ENCODE measurements at places on chromosomes 6 and 20. TPM values are rescaled to one million over a fixed set of nuclear protein-coding genes. Genes with fewer than 3 reads are reported as not detected.

Gene TFAP2A
- total RNA-seq, result 9.6 TPM

Gene HDGFL1
- total RNA-seq, result not detected

Gene CST2
- not detected for total RNA-seq

Gene TRIM31
- not detected for total RNA-seq

Gene SCRT2
- 4.1 TPM for total RNA-seq

Gene MEI4
- total RNA-seq, result 0.44 TPM

Gene VWA7
- total RNA-seq, result 2.7 TPM

Gene HLA-DRB1
- 0.84 TPM for total RNA-seq

Gene SLC16A10
- total RNA-seq, result 6.2 TPM

Gene PRDM13
- total RNA-seq, result 0.14 TPM

GRCh38 chr6:113842165-113842564, 15.0 kb upstream of the MARCKS start:
- DNase-seq, result no peak

DNA sequence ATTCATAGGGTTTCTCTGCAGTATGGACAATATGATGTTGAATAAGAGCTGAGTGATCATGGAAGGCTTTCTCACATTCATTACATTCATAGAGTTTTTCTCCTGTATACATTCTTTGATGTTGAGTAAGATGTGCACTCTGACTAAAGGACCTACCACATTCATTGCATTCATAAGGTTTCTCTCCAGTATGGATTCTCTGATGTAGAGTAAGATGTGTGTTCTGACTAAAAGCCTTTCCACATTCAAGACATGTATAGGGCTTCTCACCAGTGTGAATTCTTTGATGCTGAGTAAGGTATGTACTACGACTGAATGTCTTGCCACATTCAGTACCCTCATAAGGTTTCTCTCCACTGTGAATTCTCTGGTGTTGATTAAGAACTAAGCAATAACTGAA, 29.3 kb upstream of the ZNF391 start:
- no peak for DNase-seq

DNA sequence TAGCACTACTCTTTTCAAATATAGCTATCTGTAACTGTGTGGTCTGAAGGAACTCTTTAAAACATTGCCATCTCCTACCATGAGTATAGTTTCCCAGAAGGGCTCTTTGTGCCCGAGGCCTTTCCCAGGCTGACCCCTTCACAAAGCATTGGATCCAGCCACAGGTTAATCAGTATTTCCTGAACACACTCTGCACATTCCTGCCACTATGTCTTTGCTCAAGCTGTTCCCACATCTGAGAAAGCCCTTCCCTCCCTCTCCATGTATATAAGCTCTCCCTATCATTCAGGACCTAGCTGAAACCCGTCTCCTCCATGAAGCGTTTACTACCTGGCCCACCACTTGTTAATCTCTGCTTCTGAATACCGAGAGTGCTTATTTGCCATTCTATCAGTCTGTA, 47.8 kb upstream of the PKHD1 start:
- DNase-seq, result no peak

DNA sequence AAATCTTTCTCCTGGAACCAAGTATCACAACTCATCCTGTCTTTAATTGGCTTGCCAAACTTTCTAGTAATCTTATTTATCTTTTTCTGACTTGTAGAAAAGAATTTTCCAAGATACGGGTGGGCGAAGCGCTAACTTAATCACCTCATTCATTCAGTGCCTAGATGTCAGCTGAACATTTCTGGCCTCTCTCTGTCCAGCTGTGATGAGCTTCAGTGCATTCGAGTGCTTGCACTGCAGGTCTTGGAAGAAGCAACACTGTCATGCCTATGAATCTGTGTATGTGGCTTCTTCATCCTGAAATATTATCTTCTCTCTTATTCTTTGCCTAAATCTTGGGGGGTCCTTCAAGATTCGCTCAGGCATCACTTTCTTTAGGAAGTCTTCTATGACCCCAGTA, 16.3 kb upstream of the ENPP1 start:
- DNase-seq, result no peak

GRCh38 chr6:152353440-152353839, 283.7 kb downstream of the SYNE1 start:
- DNase-seq, result no peak

DNA sequence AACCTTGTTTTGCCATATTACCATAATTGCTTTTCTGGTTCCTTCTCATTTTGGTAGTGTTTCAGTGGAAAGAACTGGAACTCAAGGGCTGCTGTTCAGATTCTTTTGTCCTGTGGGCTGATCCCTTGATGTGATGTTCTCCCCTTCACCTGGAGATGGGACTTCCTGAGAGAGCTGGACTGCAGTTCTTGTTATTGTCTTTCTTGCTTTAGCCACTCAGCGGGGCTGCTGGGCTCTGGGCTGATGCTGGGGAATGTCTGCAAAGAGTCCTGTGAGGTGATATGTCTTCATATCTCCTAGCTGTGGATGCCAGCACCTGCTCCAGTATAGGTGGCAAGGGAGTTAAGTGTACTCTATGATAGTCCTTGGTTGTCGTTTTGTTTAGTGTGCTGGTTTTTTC, 79.0 kb downstream of the BCKDHB start:
- no peak for DNase-seq

DNA sequence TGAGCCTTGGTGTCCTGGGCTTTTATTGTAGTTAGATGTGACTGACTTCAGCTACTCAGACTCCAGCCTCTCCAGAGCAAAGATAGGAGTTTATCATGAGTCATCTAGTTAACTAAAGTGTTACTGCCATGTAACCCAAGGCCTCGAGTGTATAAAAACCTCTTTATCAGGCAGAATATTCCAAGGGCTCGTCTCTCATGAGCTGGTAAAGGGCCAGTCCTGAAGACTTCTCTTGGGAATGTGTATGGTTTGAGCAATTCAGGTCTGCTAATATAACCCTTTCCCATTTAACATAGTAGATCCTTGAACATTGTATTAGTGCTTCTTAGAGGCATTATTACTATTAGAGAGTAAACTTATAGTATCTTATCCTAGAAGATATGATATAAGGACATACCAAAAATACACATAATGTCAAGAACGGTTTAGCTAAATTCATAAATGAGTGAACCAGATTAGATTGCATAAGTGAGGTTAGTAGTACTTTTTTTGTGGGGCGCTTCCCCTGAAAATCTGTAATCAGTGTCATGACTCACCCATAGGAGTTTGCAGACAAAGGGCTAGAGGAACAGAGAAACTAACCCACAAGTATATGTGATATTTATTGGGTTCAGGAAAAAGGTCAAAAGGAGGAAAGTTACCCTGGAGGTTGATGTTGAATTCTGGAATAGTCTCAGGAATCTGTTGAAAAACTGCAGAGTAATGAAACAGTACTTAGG, 16.0 kb downstream of the DSE start:
- no peak for DNase-seq

GRCh38 chr6:132865364-132865763, 51.0 kb downstream of the RPS12 start:
- DNase-seq, result no peak

DNA sequence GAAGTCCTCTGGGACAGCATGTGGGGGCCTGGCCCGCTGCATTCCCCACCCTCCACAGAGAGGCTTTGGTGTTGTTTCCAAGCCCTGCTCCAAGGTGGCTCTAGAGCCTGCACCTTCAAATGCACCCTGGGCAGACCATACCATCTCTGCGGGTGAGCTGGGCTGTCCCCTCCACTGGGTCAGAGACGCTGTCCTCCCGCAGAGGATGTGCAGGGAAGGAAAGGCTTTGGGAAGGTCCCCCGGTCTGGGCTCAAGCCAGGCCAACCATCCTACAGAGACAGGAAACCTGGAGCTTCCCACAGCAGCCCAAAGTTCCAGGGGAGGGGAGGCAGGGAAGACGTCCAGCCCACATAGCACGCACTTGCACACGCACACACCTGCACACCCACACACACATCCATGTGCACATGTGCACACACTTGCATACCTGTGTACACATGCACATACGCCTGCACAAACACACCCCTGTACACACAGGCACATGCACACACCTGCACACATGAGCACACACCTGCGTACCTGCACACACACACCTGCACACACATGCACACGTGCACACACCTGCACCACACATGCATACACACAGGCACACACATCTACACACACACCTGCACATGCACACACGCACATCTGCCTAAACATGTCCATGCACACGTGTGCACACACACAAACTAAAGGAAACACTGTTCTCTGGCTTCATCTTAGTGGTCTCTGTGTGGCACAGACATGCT, 155.4 kb downstream of the ERMARD start:
- no peak for DNase-seq

DNA sequence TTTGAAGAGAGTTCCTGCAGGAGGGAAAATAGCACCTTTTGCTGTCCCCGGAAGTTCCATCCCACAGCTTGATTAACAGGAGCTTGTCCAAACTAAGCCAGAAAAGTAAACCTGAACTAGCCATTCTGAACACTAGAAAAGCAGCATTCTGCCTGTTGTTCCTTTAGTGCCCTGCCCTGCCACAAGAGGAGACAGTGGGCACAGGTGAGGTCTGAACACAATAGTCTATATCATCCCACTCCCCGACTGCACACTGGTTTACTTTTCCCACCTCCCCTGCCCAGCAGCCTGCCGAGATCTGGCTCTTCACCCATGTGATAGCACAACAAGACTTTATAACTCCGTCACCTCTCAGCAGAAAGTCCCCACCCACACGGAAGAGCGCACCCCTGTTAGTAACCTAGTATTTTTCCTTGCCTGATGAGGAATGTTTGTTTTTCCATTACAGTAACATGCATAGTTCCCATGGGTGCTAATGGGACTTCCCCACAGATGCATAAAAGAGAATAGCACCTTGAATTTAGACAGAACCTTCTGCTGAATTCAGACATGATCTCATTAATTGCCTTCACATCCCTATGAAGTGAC, 59.7 kb downstream of the TFAP2A start:
- DNase-seq, result no peak

DNA sequence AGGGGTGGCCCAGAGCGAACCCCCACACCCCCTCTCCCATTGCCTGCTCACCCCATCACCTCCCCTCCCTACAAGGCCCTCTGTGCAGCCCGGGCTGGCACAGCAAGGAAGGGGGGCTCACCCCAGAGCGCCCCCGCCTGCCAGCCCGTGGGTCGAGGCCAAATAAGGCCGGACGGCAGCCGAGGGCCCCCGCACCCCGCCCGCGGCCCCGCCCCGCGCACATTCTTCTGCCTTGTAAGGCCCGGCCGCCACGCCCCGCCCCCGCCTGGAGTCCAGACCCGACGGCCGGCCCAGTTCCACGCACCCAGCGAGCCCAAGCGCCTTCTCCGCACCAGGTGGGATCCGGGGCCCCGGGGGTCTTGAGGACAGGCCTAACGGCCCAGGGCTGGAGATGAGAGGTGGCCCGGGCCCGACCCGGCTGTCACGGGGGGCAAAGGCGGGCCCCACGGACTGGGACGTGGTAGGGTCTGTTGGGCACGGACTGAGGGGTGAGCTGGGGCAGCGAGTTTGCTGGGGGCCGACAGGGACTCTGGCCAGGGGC, at the start of gene MYL9:
MYL9 (plus strand) TSS at position 293 of the 541 bp plus-strand sequence. CDS start 3,366 bp downstream, outside the sequence.
- DNase-seq, result peak; percentile 36

GRCh38 chr20:5586720-5587119, 163.5 kb upstream of the SHLD1 start:
- DNase-seq, result no peak

GRCh38 chr6:84775751-84776150, 11.4 kb upstream of the TBX18 start:
- DNase-seq, result no peak

- DNase-seq, result no peak
These were observed 150.7 kb upstream of the SGK1 start for GRCh38 chr6:134468633-134469032.

GRCh38 chr6:11810854-11811643, 32.4 kb upstream of the ADTRP start:
- no peak for DNase-seq

DNA sequence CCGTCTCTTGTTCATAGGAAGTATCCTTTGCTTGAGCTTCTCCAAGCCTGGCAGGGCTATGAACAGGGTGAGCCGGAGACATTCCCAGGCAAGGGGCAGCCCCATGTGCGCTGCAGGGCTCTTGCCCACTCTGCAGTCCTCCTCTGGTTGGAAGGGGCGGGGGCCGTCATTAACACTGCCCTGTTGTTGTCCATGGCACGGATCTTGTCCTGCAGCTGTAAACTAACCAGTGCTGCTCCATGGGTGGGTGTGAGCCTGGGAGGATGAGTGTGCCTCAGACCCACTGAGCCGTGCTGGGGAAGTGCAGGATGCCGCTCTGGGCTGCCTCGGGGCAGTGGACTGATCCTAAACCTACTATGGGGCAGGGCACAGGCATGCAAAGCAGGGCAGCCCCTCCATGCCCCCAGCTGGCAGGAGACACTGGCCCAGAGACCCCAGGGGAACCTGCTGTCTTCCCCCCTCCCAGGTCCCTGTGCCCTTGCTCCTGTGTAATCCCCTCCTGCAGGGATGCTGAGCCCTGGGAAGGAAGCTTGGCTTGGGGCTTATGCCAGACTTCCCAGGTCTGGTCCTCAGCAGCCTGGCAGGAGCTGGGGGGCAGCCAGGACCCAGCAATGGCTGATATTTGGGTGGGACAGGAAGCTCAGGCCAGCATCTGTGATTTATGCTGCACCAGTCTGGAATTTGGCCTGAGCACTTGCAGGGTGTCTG, 8.5 kb downstream of the EBF4 start:
- DNase-seq, result no peak

GRCh38 chr6:17418281-17419188, 25.1 kb downstream of the CAP2 start:
- no peak for DNase-seq

DNA sequence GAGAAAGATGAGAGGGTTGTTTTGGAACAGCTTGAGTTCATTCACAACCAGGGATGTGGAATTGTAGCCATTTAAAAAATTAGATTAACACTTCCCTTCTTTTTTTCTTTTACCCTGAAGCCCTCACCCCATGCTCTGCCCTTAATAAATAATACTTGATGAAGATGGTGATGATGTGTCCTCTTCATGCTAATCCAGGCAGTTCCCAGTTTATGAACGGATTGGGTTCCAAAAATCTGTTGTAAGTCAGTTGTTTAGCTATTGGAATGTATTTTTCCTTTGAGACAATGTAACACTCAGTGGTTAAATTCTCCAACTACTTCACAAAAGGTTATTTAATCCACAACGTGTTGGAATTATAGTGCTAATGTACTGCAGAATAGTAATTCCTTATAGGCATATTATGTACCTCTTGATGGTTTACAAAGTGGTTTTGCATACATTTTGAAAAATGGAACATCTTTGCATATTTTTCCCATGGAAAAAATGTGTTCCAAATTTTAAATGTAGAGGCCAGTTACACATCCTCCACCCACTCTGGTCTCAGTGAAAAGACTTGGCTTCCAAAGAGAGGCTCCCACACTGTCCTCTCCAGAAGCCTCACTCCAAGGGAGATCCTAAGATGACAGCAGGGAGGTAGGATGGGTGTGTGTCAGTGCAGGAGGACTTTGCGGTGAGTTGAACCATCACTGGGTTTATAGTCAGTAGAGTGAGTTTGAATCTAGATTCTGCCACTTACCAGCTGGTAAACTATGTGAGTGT, 45.8 kb upstream of the CEP162 start:
- DNase-seq, result no peak

GRCh38 chr6:127176146-127176545, 57.7 kb downstream of the RSPO3 start:
- DNase-seq, result no peak

DNA sequence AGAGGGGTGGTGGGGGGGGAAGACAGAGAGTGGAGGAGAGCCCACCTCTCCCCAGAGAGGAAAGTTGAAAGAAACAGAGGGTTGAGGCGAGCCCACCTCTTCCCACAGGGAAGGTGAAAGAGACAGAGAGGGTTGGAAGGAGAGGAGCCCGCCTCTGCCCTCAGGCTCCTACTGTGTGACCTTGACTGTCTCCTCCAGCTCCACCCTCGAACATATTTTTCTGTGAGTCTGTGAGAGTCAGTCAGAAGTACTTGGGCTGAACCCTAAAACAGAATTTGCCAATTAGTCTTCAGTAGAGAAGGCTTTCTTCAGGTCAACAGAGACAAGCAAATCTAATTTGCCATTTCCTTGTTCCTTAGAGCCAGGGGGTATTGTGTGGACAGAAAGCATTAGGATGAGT, 153.7 kb upstream of the SNX9 start:
- no peak for DNase-seq

All from neural crest cell (in vitro differentiated cells).